ENCODE measurements at places on chromosomes 1 and 21.

GRCh38 chr21:34890724-34891612 lies 158.1 kb downstream of the RUNX1 start:
- no peak for DNase-seq

DNA sequence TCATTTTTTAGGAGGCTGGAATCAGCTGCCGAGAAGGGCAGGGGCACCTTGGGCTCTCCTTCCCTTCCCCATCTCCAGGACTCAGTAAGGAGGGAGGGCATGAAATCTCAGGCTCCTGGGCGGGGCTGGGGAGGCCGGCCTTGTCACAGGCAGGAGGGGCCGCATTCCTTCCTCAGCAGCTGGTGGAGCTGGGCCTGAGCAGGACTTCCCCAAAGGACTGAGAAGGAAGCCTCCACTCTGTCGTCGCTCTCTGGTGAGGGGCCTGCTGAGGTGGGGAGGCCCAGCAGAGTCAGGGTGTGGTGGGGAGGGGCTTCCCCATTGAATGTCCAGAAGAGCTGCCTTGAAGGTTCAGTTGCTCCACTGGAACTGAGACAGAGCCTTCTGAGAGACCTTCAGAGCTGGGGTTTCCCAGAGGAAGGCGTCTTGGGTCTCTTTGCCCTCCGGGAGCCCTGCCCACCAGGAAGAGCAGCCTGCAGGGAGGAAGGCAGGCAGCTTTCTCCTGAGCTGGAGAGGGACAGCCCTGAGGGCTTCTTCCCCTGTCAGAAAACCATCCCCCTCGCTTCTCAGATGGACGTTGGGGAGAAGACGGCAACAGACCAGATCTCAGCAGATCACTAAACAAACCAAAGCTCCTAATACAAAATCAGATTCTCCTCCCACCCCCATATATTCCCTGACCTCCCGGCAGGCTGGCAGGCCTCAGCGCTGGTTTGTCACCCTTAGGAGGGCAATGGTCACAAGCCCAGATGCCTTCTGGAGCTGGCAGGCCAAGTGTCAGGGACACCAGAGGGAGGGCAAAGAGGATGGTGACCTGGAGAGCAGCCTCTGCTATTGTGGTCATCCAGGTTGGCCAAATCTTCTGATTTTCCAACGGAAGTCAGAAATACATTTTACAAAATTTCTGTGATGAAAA lies 10.7 kb downstream of the KCNA10 start:
- no peak for DNase-seq

DNA sequence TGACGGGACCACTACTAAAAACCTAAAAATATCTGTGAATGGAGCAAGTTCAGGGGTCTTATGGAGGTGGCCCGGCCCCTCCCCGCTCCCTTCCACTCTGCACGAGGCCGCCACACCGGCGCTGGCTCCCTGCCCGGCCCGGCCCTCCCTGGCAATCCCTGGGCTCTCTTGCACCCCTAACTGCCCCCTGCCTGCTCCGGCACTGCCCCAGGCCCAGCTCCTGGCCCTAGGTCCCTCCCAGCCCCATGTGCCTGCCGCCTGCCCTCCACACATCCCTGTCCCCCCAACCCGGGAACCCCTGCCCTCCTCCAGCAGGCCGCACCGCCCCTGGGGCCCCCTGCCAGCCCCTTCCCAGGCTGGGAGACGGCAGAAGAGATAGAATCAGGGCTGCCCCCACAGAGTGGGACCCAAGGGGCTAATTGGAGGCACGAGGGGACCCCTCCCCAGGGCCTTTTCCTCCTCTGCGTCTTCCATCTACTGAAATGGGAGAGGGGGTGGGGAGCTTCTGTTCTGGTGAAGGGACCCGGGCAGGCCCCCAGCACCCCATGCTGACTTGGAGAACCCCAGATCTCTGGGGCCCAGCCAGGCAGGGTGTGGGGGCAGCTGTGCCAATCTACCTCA lies 9.3 kb upstream of the CTRC start:
- DNase-seq, result no peak

GRCh38 chr21:15809818-15810217 lies 80.0 kb downstream of the USP25 start:
- no peak for DNase-seq

GRCh38 chr1:93756657-93757056 lies 75.0 kb upstream of the BCAR3 start:
- no peak for DNase-seq

GRCh38 chr1:100325415-100326324 lies 26.6 kb upstream of the CDC14A start:
- no peak for DNase-seq

DNA sequence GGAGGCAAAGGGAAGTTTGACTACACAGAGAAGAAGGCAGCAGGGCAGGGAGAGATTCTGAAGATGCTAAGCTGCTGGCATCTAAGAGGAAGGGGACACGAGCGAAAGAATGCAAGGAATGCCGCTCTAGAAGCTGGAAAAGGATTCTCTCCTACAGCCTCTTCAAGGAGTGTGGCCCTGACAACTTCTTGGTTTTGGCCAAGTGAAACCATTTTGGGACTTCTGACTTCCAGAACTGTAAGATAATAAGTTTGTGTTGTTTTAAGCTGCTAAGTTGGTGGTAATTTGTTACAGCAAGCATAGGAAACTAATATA lies 28.5 kb downstream of the MGST3 start:
- DNase-seq, result no peak

- no peak for DNase-seq
Observed at GRCh38 chr1:23756676-23757075, 13.4 kb downstream of the ELOA start.

GRCh38 chr1:198623752-198624647 lies 14.8 kb upstream of the PTPRC start:
- DNase-seq, result no peak

GRCh38 chr1:198686069-198686728 lies 47.4 kb downstream of the PTPRC start:
- DNase-seq, result no peak

DNA sequence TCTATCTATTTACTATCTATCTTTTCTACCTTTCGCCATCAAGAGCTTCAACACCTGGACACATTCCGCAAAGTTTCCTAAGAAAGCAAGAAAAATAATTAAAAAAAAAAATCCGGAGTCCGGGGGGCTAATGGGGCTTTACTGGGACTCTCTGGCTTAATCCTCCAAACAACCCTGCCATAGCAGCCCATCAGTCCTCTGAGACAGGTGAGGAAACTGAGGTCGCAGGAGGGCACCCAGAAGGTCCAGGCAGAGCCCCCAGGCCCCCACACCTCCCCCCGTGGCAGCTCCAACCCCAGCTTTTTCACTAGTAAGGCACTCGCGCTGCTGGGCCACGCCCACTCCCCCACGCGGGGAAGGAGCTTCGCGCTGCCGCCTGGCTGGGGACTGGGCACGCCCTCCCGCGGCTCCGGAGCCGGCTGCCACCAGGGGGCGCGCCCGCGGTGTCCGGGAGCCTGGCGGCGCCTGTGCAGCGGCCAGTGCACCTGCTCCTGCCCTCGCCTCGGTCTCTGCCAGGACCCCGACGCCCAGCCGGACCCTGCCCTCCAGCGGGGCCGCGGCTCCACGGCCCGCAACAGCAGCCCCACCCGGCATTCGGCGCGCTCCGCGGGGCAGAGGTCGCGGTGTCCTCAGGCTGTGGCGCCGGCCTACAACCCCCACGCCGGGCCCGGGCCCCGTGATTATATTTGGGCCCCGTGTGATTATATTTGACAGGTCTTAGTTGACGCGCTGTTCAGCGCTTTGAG lies 54.1 kb upstream of the SAMD11 start:
- DNase-seq, result peak; percentile 90

DNA sequence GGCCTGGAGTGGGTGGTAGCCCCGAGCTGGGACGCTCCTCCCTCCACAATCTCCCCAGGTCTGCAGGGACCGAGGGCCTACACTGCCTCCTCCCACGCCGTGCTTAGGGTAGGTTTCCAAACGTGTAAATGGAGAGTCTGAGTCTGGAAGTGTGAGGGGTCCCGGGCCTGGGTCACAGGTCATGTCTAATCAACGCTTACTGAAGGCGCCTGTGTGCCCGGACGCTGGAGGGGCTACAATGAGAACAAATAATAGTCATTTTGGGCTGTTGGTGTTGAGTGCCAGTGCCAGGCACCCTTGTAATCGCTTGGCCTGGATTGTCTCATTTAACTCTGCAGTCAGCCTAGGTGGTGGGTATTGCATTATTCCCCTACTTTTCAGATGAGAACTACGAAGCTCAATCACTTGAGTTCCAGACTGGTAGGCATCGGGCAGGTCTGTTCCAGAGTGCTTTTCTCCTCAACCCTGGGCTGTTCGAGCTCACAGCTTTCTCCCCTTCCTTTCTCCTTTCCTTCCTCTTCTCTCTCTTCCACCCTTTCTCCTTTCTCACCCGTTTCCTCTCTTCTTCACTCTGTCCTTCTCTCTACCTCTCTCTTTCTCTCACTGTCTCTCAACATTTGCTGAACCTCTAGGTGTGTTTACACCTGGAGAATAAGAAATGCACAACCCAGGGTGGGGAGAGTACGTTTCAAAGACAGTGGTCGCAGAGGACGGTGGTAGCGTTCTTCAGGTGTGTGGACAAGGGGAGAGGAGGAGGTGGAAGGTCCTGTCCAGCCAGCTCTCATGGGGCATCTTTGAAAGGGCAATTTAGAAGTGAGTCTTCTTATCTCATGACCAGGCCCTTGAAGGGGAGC lies 883 bp downstream of the SLC66A1 start:
- no peak for DNase-seq

DNA sequence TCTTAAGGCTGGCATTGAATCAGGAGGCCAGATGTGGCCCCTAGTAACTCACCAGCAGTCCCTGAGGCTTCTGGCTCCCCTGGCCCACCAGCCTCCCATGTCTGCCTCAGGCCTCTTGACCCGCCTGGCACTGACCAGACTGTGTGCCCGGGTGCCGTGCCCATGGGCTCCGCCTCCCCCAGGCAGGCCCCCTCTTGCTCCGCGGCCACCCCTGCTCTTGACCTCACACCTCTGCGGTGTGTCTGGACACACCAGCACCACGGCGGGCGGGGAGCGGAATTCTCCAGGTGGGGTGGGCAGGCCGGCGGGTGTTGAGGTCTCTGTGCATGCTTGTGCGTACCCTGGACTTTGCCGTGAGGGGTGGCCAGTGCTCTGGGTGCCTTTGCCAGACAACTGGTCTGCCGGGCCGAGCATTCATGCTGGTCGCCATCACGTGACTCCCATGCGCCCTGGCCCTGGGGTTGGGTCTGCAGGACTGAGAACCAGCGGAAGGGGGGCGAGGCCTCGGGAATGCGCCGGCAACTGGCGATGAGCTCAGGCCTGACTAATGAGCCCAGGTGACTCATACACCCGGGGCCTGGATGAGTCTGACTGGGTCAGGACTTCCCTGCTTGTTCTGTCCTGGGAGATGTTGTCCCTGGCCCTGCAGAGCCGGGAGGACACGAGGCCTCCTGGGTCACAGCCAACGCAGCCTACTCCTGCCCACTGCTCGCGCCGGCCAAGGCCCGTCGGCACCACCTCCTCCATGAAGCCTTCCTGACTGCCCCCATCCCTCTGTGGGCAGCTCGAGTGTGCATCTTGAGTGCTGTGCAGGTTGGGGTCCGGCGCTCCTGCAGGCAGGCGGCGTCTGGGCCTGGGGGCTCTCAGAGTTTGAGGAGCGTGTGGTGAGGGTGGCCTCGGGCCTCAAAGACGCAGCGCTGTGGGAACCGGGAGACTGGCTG lies 22.6 kb downstream of the COL18A1 start:
- DNase-seq, result no peak

DNA sequence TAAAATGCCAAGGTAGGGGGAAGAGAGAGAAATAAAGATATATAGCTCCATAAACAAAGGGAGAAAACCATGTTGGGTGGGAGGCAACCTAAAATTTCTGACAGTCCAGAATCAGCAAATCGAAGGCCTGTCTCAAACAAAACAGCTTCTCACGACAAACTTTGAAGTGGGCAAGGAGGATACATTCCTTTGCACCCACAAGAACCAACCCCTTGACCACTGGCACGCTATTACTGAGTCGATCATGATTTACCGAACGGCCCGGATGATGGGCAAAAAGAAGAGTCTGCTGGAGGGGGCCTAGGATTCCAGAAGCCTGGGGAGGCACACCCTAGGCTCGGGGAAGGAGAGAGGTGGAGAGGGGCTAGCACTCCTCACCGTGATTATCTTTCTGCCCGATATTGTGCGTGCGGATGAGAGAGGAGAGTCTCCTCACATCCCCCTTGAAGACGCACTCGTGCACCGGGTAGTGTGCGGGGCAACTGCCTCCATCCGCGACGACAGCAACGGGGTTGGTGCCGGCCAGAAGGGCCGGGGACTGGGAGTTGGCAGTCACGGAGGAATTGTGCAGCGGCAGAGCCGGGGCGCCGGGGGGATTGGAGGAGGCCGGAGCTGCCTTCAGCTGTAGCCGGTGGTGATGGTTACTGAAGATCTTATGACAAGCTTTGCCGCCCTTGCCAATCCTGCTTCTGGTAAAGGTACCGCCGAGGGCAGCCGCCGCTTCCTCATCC lies 756 bp downstream of the ANKRD13C start:
- no peak for DNase-seq

DNA sequence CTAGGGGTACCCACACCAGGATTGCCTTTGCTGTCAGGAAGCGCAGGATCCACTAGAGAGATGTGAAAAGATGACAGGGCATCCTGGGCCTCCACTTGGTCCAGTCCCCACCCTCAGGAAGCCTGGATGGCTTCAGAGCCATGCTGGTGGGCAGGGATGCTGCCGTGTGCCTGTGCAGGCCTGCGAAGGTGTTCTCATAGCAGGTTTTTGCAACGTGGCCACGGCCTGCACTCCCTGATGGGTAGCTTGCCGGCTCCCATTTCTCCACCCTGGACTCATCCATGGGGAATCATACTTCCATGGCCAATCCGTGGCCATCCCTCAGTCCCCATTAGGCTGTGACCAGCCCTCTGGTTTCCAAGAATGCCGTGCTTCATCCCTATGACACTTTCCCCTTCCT lies 34.1 kb upstream of the CNTN2 start:
- DNase-seq, result no peak
